ENCODE measurements at places on chromosomes 1 and 21. TPM values are rescaled to one million over a fixed set of nuclear protein-coding genes. Genes with fewer than 3 reads are reported as not detected.

Gene CCDC28B
- total RNA-seq, result 2.7 TPM

DNA sequence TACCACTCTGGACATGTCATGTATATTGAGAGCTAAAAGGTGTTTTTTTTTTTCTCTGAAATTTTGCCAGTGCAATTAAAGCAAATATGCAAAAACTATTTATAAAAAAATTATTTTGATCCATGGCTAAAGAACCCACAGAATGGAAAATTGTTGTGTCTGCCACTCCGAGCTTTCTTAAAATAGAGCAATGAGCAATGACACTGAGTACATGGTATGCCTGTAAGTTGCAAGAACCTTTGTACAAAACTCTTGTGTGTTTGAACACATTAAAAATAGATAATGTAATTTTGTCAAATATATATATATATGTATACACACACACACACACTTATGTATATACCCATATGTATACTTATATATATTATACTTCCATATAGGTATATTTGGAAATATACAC lies 1530.9 kb upstream of the B3GALT2 start:
- no peak overlapping the region for H3K27ac ChIP-seq
- H3K27me3 ChIP-seq, result no peaks in the 10 kb centered on the region
- H3K36me3 ChIP-seq, result no peaks in the 10 kb centered on the region
- H3K4me3 ChIP-seq, result no peak overlapping the region
- no peak for DNase-seq

- no peak for DNase-seq
- H3K4me3 ChIP-seq, result peak overlapping the region; percentile 58
- H3K36me3 ChIP-seq, result peaks cover 30% of the 10 kb centered on the region
- no peaks in the 10 kb centered on the region for H3K27me3 ChIP-seq
- peaks cover 5% of the 10 kb centered on the region for H3K4me1 ChIP-seq
- peak overlapping the region; percentile 29 for H3K27ac ChIP-seq
Measured at GRCh38 chr1:161226759-161227158, 899 bp downstream of the TOMM40L start.

DNA sequence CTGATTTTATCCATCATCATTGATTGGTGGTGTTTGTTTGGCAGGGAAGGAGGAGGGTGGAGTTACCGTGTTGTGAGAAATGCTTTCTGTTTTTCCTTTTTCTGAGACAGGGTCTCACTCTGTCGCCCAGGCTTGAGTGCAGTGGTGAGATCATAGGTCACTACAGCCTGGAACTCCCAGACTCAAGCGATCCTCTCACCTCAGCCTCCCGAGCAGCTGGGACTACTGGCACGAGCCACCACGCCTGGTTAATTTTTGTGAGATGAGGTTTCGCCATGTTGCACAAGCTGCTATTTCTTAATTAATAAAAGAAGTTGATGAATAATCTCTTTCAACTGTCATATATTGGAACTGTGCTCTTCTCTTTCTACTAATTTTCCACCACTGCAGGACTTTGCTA lies 44.3 kb downstream of the HUNK start:
- H3K4me3 ChIP-seq, result no peak overlapping the region
- no peaks in the 10 kb centered on the region for H3K4me1 ChIP-seq
- H3K27me3 ChIP-seq, result no peaks in the 10 kb centered on the region
- no peak overlapping the region for H3K27ac ChIP-seq
- no peak for DNase-seq

DNA sequence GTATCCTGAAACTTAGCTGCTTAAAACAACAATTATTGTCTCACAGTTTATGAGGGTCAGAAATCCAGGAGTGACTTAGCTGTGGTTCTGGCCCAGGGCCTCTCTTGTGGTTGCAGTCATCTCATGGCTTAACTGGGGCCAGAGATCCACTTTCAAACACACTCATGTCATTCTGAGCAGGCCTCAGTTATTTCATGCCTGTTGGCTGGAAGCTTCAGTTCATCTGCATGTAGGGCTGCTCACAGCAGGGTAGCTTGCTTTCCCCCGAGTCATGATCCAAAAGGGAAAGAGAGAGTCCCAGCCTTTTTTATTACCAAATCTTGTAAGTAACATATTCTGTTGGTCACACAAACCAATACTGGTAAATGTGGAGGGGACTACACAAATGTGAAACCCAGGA lies 96.6 kb upstream of the B3GALT2 start:
- no peak for DNase-seq
- H3K4me3 ChIP-seq, result no peak overlapping the region
- no peak overlapping the region for H3K27ac ChIP-seq
- H3K27me3 ChIP-seq, result no peaks in the 10 kb centered on the region
- H3K4me1 ChIP-seq, result no peaks in the 10 kb centered on the region
- H3K36me3 ChIP-seq, result no peaks in the 10 kb centered on the region

Gene OR2G6
- total RNA-seq, result not detected

Gene PRAMEF17
- not detected for total RNA-seq

Gene PLEKHN1
- 0.21 TPM for total RNA-seq

GRCh38 chr1:153312570-153313186 lies at the start of gene PGLYRP3:
TSS of gene PGLYRP3 (minus strand) at chr1:153312952. CDS start at chr1:153310665, 2,287 bp downstream.
- no peak within 1 kb of the TSS for H3K4me3 ChIP-seq
- H3K36me3 ChIP-seq, result no peaks in the 10 kb centered on the region
- no peaks in the 10 kb centered on the region for H3K27me3 ChIP-seq
- no peaks in the 10 kb centered on the region for H3K4me1 ChIP-seq
- no peak for DNase-seq

- H3K36me3 ChIP-seq, result no peaks in the 10 kb centered on the region
- DNase-seq, result no peak
- H3K4me3 ChIP-seq, result no peak overlapping the region
- H3K27ac ChIP-seq, result no peak overlapping the region
Measured at GRCh38 chr1:23745515-23745914, 2.2 kb downstream of the ELOA start.

Gene SLC30A10
- total RNA-seq, result not detected

GRCh38 chr1:81605023-81605422 lies 195.7 kb upstream of the ADGRL2 start:
- no peak for DNase-seq
- no peaks in the 10 kb centered on the region for H3K27me3 ChIP-seq
- H3K36me3 ChIP-seq, result no peaks in the 10 kb centered on the region
- no peaks in the 10 kb centered on the region for H3K4me1 ChIP-seq
- H3K4me3 ChIP-seq, result no peak overlapping the region

DNA sequence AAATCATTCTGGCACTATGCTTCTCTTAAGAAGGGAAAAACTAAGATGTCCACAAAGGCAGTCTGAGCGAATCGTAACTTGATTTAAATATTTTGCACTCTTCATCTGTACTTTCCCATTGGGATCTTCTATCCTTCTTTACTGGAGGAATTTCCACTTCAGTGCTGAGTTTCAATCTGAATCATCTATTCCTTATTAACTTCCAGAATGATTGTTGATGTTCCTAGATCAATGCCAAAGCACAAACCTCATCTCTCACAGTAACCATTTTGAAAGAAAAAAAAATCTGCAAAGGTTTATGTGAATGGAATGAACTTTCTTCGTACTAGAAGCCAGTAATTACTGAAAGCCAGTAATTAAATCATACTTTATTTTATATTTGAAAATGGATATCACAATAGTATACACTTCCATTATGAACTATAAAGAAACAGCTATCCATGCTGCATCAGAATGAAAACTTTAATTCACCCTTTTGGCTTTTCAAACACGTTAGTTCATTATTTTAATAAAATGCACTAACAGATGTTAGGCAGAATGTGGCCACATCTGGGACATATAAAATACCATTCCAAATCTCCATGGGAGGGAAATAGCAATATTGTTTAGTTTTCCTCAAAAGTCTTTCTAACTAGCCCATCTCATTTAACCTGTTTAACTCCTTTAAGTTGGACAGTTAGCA lies 5.5 kb upstream of the RNF2 start:
- H3K36me3 ChIP-seq, result no peaks in the 10 kb centered on the region
- H3K4me3 ChIP-seq, result no peak overlapping the region
- H3K27ac ChIP-seq, result no peak overlapping the region
- DNase-seq, result no peak
- H3K27me3 ChIP-seq, result no peaks in the 10 kb centered on the region
- peaks cover 5% of the 10 kb centered on the region for H3K4me1 ChIP-seq

GRCh38 chr1:113905435-113905861 lies 322 bp downstream of the DCLRE1B start:
- no peaks in the 10 kb centered on the region for H3K4me1 ChIP-seq
- H3K36me3 ChIP-seq, result no peaks in the 10 kb centered on the region
- peak overlapping the region; percentile 78 for H3K4me3 ChIP-seq

DNA sequence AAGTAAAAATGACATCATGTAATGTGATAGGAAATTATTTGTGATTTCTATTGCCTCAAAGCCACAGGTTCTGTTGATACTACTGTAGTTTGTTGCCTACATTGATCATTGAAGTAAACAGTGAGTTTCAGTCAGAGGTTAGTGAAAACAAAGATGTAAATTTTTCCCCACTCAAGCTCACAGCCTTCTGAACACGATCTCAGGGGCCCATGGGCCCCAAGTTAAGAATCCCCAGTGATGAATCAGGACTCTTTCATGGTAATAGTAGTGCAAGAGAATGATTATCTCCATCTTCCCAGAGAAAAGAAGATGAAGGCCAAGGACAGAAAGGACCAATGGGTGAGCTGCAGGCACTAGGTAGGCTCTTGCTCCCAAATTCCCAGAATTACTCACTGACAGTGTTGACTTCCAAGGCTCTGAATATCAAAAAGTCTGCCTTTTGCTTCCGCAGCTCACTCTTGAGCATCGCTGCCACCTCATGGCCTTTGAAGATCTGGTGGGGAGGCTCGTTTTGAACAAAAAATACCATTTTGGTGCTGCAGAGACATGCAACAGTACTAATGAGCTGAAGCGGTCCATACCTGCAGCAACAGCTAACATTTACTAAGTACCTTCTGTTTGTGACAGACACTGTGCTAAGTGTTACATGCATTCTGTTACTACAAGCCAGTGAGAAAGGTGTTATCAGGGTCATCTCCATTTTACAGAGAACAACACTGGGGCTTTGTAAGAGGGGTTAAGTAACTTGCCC lies 113.3 kb downstream of the KIAA0319L start:
- H3K4me1 ChIP-seq, result no peaks in the 10 kb centered on the region
- H3K27ac ChIP-seq, result no peak overlapping the region
- DNase-seq, result no peak
- H3K27me3 ChIP-seq, result no peaks in the 10 kb centered on the region

DNA sequence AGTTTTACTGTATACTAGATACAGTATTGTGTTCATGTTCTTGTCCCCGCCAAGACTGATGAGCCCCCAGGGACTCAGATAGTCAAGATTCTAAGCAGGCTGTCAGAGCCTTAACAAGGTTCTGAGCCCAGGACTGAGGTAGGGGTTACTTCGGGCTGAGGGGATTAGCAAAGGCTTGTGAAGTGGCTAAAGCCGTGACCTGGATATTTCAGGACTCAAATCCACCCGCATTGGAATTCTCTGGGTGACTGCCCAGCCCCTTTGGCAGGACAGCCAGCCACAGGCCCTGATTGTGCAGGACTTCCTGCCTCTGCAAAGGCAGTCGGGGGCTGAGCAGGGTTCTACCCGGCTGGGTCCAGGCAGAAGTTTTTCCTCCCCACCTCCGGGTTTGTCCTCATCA lies at the start of gene PLA2G5:
TSS of gene PLA2G5 (plus strand) at position 321 of the 400 bp plus-strand sequence. CDS start 14,637 bp downstream, outside the sequence.
- no peaks in the 10 kb centered on the region for H3K27me3 ChIP-seq
- no peak within 1 kb of the TSS for H3K27ac ChIP-seq
- no peaks in the 10 kb centered on the region for H3K36me3 ChIP-seq
- H3K4me1 ChIP-seq, result peaks cover 7% of the 10 kb centered on the region
- no peak for DNase-seq

Gene BRINP3
- total RNA-seq, result 0.20 TPM

Gene KPNA6
- total RNA-seq, result 39.3 TPM

- H3K36me3 ChIP-seq, result no peaks in the 10 kb centered on the region
- no peak overlapping the region for H3K4me3 ChIP-seq
- DNase-seq, result no peak
- no peaks in the 10 kb centered on the region for H3K27me3 ChIP-seq
Measured at GRCh38 chr1:28927266-28927647, 12.9 kb downstream of the EPB41 start.

Gene LCK
- total RNA-seq, result 2.7 TPM

GRCh38 chr1:229325853-229326487 lies 16.9 kb downstream of the CCSAP start:
- no peaks in the 10 kb centered on the region for H3K36me3 ChIP-seq
- no peak overlapping the region for H3K27ac ChIP-seq
- no peak for DNase-seq

Gene RBM11
- 8.8 TPM for total RNA-seq

DNA sequence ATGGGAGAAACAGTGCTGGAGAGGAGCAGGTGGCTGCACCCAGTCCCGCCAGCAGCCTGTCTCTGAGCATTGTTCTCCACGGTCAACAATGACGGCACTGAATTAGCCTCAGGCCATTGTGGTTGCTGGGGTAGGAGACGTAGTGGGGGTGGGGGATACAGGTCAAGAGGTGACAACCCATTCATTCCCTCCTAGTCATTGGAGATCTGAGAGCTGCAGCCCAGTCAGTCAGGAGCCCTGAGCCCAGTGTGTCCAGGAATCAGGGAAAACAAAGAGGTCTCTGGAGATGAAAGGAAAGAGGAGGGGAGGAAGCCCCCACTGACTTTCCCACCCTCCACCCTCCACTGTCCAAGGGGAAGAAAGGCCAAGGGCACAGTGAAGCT lies 15.3 kb downstream of the SMIM12 start:
- DNase-seq, result no peak
- no peak overlapping the region for H3K4me3 ChIP-seq
- H3K27me3 ChIP-seq, result no peaks in the 10 kb centered on the region
- peaks cover 9% of the 10 kb centered on the region for H3K4me1 ChIP-seq
- H3K27ac ChIP-seq, result no peak overlapping the region

DNA sequence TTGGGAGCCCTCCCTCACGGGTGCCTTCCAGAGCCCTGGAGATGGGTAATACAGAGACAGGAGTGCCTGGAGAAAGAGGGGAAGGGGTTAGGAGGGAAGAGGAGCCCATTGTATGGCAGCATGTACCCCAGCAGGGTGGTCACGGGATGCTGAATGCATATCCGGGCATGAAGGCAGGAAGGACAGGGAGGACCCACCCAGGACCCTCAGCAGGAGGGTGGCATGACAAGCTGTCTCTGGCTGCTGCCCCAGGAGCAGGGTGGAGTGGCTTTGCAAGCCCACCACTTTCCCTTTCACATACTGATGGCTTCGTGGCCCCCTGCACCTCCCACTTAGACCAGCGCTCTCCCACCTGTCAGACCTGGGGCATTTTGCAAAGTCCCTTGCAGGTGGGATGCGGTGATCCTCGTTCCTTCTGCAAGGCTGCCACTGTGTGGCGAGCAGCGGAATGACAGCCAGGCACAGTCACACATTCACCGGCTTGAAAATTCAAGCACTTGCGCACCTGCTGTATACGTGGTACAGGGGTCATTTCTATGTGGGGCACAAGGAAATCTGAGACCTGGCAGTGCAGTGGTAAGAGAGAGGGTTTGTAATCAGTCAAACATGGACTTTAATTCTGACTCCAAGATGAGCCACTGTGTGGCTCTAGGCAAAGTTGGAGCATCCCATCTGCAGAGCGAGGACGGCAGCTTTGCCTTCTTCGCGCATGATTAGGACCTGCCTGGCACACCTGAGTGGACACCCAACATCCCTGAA lies 53.2 kb upstream of the TMEM51 start:
- H3K4me3 ChIP-seq, result no peak overlapping the region
- no peaks in the 10 kb centered on the region for H3K4me1 ChIP-seq
- no peak overlapping the region for H3K27ac ChIP-seq
- peak; percentile 40 for DNase-seq
- H3K36me3 ChIP-seq, result no peaks in the 10 kb centered on the region

Measured in tibial nerve (tissue), 4 donors.